PC-9 (cell line): ENCODE measurements at places on chromosomes 3 and 15.

DNA sequence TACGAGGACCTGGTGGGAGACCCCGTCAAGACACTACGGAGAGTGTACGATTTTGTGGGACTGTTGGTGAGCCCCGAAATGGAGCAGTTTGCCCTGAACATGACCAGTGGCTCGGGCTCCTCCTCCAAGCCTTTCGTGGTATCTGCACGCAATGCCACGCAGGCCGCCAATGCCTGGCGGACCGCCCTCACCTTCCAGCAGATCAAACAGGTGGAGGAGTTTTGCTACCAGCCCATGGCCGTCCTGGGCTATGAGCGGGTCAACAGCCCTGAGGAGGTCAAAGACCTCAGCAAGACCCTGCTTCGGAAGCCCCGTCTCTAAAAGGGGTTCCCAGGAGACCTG is 2.5 kb downstream of the CHST2 start:
- no peak for DNase-seq

GRCh38 chr3:141663993-141664392 is 74.1 kb upstream of the RNF7 start:
- DNase-seq = no peak

DNA sequence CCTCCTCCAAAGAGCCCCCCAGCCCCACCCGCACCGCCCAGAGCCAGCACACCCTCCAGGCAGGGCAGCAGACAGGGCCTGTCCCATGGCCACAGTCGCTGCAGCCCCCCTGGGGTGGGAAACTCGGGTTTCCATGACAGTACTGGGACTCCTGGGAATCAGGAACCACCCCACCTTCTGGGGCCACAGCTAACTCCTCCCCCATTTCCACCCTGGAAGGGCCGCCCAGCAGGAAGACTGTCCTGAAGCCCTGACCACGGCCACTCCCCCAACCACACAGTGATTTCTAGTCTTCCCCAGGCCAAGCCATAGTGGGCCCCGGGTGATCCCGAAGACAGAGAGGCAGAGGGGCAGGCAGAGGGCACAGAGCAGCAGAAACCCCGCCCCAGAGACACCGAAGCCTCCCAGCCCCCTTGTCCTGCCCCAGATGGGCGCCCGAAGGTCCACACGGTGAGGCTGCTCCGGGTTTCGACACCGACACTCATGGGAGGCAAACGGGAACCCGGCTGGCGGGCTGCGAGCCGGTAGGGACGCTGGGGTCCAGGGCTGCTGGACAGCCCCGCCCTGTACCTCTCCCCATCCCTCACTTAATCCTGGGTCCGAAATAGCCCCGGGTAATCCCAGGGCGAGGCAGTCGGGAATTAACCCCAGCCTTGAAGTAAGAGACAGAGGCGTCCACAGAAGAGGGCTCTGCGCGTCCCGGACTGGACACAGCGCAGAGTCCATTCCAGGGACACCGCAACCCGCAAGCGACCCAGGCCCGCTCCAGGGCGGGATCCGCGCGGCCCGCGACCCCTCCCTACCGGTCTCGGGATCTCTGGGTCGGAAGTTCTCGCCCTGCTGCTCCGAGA is 138.4 kb downstream of the NUP210 start:
- DNase-seq = peak; percentile 55

DNA sequence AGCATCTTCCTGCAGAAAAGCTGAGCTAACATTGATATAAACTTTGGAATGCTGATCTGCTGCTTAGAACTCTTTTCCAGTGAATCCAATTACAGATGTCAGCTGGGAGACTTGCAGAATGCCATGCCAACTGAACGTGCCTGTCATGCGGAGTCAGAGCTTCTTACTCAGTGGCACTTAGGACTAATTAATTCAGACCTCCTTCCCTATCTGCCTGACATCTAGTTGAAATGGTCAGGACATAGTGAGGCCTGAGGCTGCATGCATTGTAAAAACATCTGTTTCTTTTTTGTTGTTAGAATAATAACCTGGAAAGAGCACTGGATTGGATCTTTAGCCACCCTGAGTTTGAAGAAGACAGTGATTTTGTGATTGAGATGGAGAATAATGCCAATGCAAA is 112.6 kb downstream of the USP13 start:
- DNase-seq = no peak

- no peak for DNase-seq
Measured at GRCh38 chr15:67124111-67124510, 58.7 kb downstream of the SMAD3 start.

DNA sequence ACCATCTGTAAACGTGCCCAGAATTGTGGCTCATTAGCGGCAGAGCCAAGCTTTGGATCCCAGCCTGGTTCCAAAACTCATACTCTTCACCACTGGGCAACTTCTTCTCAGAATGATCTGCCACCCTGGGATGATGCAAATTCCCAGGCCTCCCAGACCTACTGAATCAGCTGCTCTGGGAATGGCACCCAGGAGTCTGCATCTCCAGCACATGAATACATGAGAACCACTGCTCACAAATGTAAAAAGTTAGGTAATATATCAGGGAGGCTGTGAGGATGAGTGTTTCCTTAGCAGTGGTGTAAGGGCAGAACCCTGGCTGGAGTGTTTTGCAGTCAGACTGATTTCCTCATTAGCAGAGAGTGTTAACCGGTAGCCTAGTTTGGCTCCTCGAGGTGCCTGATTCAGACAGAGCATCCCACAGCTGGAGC is 94.2 kb downstream of the LIPC start:
- no peak for DNase-seq

DNA sequence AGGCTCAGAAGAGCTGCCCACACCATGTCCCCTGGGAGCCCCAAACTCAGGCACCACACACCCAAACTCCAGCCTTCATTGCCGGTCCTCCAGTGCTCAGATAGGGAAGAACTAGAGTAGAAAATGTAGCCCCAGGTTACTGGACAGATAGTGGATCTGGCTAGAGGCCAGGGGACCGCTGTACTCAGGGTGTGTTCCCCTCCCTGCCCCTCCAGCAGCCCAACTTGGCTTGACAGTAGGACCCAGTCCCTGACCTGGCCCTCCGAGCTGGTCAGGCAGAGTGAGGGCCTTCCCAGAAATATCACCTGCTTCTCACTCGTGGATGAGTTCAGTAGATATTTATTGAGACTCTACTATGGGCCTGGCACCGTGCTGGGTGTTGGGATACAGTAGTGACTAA is 100.0 kb downstream of the CORO2B start:
- no peak for DNase-seq

- no peak for DNase-seq
Measured at GRCh38 chr3:40143283-40144090, 166.0 kb upstream of the EIF1B start.

DNA sequence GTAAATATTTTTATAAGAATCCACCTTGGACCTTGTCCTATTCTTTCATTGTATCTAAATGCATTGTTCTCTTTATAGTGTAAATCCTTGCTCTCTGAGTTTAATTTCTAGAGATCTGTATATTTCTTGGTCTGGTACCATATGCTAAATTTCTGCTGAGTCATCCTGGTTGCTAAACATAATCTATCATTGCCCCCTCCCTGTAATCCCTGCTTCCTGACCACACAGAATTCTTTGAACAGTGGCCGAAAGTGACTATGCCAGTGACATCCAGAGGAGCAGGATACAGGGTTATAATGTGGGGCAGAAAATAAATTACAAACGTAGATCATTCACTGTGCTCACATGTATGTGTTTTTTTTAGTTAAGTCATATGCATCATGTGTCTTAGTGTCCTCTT is 143.1 kb downstream of the DIPK2A start:
- no peak for DNase-seq

- no peak for DNase-seq
Measured at GRCh38 chr15:34821831-34822230, 26.5 kb upstream of the ACTC1 start.

DNA sequence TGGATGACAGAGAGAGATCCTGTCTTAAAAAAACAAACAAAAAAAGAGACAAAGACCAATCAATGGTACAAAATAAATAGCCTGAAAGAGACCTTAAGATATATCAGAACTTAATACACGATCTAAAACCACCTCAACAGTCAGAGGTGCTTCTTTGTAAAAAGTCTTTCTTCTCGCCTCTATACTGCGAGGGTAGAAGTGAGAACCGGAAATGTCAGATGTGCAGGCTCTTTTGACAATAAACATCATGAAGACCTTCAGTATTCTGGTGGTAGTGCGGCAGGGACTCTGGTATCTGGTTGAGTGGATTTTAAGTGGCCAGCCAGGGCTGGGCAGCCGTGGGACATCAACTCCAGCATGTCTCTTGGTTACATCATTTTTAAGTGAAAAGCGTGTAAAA is 30.0 kb downstream of the RUBCN start:
- no peak for DNase-seq

GRCh38 chr3:46187341-46187700 is 20.8 kb downstream of the CCR1 start:
- no peak for DNase-seq

DNA sequence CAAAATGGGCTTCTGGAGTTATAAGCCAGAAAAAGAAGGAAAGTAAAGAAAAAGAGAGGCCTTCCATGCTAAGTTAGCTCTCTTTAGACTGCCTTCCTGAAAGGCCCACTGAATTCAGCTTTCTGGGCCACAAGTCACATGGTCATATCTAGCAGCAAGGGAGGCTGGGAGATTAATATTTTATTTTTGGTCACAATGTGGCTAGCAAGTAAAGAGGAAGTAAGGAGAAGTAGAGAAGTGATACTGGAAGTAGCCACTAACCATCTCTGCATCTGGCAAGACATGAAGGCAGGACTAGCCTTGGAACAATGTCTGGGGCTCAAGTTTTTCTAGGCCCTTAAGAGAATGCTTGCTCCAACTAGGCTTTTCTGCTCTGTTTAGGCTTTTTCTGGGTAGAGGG is 81.8 kb upstream of the UBE2E1 start:
- no peak for DNase-seq

GRCh38 chr3:12773710-12774086 is 14.6 kb upstream of the TMEM40 start:
- no peak for DNase-seq

DNA sequence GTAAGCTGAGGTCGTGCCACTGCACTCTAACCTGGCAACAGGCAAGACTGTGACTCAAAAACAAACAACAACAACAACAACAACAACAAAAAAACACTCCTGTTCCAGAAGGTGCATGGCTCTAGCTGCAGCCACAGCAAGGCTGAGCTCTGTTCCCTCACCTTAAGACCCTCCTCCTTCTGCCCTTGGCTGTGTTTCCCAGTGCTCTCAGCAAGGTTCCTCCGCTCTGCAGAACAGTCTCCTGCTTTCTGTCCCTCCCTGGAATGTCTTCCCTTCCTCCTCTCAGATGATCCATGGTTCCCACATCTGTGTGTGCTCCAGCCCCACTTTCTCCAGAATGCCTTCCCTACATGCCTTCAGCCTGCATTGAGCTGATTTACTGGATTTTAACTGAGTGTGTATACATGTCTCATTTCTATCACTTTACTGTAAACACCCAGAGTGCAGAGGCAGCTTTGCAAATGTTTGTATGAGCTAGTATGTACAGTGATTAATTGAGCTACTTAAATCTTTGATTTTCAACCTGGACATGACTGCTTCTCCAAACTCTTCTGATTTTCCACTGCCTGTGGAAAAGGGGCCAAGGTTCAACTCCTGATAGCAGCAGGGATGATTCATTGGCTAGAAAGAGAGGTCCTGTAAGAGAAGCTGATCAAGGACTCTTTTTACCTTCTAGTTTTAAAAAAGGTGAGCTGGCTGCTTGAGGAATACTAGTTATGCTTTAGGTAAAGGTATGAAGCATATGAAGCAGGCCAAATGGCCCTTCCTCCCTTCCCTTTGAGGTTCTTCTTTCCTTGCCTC is 14.7 kb downstream of the ANKUB1 start:
- DNase-seq = no peak

DNA sequence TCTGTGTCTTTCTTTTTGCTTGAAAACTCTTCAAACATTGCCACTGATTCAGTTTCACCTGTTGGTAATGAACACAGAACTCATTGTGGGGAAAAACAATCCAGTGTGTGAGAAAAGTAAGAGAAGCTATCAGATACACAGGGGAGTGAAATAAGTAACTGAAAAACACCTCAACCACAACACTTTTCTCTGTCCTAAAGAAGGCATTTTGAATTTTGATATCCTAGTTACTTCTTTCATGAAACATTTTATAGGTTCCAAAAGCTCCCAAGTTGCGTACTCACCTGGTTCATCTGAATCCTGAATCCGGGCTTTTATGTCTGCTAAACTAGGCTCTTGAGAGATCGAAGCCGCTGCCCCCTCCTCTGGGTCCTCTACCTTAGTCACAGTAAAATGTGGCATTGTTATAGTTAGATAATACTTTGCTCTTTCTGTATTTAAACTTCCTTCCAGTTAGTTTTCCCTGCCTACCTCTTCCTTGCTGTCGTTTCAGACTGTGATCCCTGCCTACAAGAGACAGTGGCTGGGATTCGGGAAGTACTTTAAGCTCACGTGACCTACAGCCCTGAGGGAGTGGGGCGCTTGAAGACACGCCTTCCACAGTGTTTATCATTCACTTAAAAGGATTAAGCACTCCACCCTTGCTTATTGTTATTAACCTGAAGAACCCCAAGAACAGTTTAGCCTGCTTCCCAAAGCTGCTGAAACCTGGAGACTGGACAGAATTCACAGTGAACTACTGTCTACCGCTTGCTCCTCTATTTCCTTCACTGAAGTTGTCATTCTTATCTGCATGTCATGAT is 19.1 kb downstream of the SLC12A6 start:
- peak; percentile 58 for DNase-seq

DNA sequence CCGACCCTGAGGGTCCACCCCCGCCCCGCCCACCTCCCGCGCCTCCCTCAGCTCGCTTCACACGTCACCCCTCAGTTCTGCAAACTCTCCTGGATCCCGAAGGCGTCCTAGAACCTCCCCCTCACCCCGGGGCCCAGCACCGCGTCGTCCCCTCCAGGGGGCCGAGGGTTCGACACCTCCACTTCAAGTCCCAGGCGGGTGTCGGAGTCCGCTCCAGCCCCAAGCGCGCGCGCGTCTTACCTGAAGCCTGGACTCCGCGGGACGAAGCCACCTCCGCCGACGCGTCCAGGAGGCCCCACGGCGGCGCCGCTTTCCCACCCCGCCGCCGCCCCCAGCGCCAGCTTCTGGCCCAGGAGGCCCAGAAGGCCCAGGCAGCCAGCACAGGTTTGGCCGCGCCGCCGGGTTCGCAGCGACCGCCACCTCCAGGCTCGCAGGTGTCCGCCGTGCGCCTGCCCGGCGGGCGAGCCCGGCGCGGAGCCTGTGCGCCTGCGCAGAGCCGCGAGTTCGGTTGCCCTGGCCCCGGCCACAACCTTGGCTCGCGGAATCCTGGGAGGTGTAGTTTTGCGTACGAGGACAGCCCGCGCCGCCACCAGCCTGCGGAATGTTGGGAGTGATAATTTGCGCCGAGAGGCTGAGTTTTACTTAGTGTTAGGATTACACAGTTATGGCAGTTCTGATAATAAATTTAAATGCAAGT is at the start of gene POMGNT2:
Gene POMGNT2 (minus strand): TSS at position 484 of the 697 bp plus-strand sequence. CDS start 24,648 bp downstream, outside the sequence.
- peak; percentile 89 for DNase-seq

DNA sequence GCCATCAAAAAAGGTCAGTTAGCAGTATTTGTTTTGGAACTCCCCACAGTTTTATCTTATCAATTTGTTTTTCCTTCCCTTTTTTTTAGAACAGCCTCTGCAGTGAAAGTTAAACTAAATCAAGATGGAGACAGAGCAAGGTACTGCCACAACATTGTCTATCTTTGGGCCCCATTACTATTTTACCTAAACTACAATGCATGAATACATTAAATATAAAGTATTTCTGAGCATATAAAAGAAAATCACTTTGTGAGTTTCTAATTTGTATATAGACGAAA is 139.5 kb downstream of the MEIS2 start:
- DNase-seq = no peak
